ENCODE measurements at places on chromosomes 6 and 20. TPM values are rescaled to one million over a fixed set of nuclear protein-coding genes. Genes with fewer than 3 reads are reported as not detected.

CD40 gene
- 24.1 TPM for total RNA-seq

SIRPB2 gene
- total RNA-seq, result not detected

ULBP3 gene
- total RNA-seq, result 9.4 TPM

PRRC2A gene
- total RNA-seq, result 31.0 TPM

LY86 gene
- total RNA-seq, result not detected

MUCL3 gene
- total RNA-seq, result not detected

GRCh38 chr6:63097222-63097621 is 114.0 kb upstream of the FKBP1C start:
- no peak for DNase-seq

- no peak for DNase-seq
Measured at GRCh38 chr6:45816674-45817297, 198.9 kb downstream of the CLIC5 start.

DNA sequence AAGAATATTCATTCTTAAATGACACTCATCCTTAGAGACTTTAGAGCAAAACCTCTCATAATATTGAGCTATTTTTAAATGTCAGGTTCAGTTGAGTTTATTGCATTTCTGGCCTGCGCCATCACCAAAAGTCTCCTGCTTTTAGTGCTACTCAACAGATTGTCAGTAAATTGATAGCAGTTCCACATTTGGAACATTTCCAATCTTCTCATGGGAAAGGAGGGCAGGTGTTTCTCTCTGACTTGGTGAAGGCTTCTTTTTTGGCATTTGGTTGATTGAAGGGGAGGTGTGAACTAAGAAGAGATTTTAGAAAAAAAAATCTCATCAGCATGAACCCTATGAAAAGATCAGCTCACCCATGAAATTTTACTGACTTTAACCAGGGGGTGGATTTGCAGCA is 125.9 kb upstream of the INSM1 start:
- DNase-seq, result no peak

- peak; percentile 7 for DNase-seq
Measured at GRCh38 chr6:161549977-161550655, 276.3 kb upstream of the AGPAT4 start.

DNA sequence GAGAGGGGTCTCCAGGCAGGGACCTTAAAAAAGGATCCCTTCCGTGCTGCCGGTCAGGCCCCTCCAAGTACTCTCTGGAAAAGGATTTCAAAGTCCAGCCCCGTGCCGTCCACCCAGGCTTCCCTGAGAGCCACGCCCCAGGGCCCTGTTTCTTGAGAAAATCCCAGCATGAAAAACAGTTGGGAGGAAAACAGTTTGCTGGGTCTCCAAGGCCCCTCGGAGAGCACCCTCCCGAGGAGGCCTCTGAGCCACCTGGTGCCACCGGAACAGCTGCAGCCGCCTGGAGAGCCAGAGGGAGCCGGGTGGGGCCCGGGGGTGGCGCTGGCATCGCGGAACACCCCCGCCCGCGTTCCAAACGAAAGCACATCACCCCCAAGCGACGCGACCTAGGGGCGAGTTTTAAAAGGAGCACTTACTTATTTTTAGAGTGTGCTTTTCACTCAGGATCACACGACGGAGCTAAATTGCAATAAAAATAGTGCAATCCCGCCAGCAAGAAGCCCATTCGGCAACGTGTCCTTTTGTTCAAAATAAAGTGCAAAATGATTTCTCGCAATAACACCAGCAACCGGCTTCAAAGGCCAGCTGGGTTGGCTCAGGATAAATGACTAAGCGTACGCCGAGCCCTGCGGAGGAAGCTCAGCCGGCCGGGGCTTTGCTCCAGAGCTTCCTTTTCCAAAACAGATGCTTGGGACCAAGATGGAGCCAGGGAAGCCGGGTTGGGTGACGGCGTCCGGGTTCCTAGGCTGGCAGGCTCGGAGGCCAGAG is 64.2 kb downstream of the YTHDF1 start:
- no peak for DNase-seq

- no peak for DNase-seq
Measured at GRCh38 chr6:151911401-151911800, 103.9 kb downstream of the ESR1 start.

DNA sequence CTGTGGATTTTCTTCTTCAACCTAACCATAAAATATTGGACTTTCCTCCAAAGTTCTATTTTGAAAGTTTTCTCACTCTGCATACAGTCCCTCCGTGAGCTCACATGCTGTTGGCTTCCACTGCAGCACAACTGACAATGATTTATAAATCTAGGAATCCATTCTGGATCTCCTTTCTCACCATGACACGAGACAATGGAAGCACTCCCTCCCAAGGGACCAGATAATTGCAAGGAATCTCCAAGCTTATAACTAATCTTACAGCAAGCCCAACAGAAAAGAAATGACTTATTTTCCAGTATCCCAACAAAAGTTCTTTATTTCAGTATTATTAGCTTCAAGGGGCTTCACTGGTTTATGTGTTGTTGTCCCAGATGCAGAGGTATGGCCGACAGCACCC is 729.0 kb downstream of the RFPL4B start:
- DNase-seq, result no peak

GRCh38 chr6:6781172-6781872 is 192.8 kb downstream of the LY86 start:
- DNase-seq, result peak; percentile 83

DNA sequence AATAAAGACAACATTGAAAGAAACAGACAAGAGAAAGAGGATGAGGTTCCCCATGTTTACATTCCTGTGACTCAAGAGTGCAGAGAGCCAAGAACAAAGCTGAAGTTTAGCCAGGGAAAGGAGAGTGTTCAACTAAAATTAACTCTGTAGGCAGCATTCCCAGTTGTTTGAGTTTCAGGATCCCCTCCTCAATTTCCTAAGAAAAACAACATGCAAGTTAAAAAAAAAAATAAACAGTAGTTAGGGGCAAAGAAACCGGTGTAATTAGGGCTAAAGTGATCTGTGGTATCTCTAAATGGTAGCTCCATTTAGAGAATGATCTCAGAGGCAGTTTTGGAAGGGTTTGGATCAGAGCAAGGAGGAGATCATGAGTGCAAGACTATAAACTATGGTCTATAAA is 30.9 kb upstream of the RAB23 start:
- no peak for DNase-seq

GRCh38 chr20:46303176-46303956 is 4.9 kb downstream of the CDH22 start:
- no peak for DNase-seq

GRCh38 chr6:79796197-79796596 is 151.2 kb downstream of the ELOVL4 start:
- no peak for DNase-seq

GRCh38 chr6:118661831-118662230 is 10.4 kb upstream of the CEP85L start:
- no peak for DNase-seq

DNA sequence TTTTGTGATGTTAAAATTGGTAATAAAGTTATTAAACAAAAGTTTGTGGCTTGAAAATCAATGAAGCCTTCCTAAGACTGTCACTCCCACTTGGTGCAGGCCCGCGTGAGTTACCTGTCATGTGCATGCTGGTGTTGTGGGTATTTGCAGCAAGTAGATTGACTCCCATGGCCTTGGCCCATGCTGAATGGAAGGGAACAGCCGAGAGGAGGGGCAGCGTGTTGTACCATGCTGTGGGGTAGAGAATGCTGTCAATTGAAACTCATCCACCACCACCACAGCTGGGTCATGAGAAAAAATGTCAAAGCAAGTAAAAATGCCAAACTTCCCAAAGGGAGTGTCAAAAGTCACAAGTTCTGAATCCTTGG is 12.7 kb upstream of the VNN1 start:
- no peak for DNase-seq

DNA sequence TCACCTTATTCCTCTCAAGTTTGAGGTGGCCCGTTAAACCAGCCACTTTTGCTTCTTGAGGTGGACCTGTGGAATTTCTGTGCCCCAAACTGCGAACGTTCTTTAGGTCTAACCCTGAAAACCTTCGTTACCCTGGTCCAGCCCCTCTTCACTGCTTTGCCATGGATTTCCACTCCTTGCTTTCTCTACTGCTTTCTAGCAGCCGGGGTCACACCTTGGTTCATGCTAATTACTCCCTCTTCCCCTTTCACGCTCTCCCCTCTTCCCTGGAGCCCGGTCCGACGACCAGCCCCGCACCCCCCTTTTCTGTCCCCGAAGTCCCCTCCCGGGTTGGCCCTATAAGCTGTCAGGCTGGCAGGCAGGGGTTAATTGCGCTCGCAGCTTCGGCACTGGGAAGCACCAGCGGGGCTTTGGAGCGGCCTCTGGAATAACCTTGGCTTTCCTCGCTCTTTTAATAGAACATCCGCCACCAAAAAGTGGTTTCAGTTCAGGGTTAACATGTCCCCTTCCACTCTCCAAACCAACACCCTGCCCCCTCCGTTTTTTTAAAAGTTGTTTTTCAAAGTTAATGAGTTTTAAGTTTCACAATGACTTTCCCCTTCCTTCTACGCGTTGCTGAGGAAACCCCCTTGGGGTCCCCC is 1.4 kb upstream of the HIVEP1 start:
- no peak for DNase-seq

- no peak for DNase-seq
Measured at GRCh38 chr6:11268978-11269377, 36.5 kb upstream of the NEDD9 start.

GRCh38 chr20:32482143-32482441 is 103.0 kb downstream of the NOL4L start:
- DNase-seq, result no peak

GRCh38 chr6:145091586-145092142 is 643.7 kb downstream of the EPM2A start:
- DNase-seq, result no peak

- peak; percentile 97 for DNase-seq
Measured at GRCh38 chr6:22036275-22036674, 260.6 kb downstream of the PRL start.

GRCh38 chr6:93447874-93448273 is 28.5 kb upstream of the EPHA7 start:
- DNase-seq, result no peak

DNA sequence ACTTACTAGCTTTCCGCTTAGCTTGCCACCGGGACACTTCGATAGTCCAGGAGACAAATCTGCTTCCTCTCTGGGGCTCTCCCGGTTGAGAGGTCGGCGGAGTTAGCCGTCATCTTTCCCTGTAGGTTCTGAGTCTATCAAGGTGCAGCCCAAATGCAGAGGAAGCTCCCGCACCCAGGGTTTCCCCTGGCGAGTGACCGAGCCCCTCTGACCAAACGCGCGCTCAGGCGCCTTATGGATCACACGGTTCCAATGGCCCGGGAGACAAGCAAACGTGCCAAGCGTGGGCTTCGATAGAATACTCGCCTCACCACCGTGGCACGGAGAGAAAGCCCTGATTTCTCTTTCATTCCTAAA is 15.8 kb upstream of the FOXC1 start:
- no peak for DNase-seq

Data from Caki2 (cell line).